ENCODE measurements at places on chromosomes 12 and 14. TPM values are rescaled to one million over a fixed set of nuclear protein-coding genes. Genes with fewer than 3 reads are reported as not detected.

- DNase-seq = no peak
Measured at GRCh38 chr14:74350928-74351323, 2.7 kb downstream of the VRTN start.

DNA sequence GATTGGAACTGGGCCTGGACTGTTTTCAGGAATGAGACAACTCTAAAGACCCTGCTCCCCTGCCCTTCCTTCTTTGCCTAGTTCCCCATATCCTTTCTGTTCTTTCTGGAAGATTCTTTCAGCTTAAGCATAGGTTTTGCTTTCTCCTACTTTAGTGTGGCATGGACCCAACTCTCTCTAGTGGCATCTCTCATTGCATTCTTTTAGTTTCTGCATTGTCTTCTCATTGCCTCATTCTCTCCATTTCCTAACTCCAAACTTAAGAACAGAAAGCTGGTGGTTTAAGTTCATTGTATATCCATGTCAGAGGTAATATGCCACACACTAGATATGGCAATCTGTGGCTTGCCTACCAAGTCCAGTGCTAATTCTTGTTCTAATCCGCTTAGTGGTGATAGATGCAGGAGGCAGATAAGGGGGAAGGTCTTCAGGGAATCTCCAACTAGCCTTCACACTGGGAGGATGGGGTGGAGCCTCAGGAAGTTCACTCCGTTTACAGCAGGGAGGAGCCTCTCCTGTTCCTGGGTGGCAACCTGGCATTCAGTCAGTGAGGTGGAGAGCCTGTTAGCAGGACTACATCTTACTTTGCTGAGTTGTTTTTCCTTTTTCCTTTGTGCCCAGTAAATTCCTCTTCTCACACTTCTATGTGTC lies 165.1 kb upstream of the LMNTD1 start:
- no peak for DNase-seq

GRCh38 chr14:22484632-22485031 lies 104.4 kb downstream of the DAD1 start:
- DNase-seq = no peak

- no peak for DNase-seq
Measured at GRCh38 chr14:104794993-104795780, at the start of gene AKT1. Gene AKT1 (minus strand): TSS chr14:104795748. CDS start chr14:104792643, 3,105 bp downstream.

DNA sequence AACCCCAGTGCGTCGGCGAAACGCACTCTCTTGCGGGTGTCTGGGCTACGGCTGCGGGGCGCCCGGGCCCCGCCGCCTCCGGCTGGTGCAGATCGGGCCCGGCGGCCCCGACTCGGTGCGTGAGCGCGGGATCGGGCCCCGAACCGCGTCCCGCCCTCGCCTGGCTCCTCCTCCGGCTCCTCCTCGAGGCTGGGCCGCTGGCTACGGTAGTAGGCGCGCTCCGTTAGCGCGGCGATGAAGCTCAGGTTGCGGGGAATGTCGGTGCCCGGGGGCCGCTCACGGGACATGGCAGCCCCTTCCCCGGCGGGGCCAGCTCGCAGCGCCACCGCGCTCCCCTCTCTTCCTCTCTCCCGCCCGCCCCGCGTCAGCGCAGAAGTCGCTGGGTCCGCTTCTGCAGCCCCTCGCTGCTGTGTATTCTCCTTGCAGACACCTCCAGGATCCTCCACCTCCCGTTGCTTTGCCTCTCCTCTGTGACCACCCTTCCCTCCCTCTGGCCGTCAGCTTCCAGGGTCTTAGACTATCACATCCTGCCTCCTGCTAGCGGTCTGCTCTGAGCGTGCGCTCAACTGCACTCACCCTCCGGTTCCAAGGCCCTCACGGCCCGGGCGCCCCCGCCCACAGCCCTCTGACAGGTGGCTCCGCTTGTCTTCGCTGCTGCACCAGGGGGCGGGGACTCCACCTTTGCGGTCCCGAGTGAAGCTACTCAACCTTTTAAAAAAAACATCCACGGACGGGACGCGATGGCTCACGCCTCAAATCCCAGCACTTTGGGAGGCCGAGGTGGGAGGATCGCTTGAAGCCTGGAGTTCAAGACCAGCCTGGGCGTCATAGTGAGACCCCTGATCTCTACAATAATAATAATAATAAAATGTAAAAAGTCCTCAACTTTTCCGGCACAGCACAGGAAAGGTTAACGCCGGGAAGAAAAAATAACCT lies at the start of gene PPP1R3E:
Gene PPP1R3E, minus strand, starts transcription at position 570 of the 936 bp plus-strand sequence. Its CDS starts 283 bp downstream, at position 287.
- no peak for DNase-seq

GRCh38 chr12:25970082-25970481 lies 11.6 kb downstream of the RASSF8 start:
- DNase-seq = no peak

GRCh38 chr12:26276709-26277108 lies 81.3 kb downstream of the SSPN start:
- no peak for DNase-seq

GRCh38 chr12:40734276-40734675 lies 42.0 kb downstream of the CNTN1 start:
- DNase-seq = no peak

DNA sequence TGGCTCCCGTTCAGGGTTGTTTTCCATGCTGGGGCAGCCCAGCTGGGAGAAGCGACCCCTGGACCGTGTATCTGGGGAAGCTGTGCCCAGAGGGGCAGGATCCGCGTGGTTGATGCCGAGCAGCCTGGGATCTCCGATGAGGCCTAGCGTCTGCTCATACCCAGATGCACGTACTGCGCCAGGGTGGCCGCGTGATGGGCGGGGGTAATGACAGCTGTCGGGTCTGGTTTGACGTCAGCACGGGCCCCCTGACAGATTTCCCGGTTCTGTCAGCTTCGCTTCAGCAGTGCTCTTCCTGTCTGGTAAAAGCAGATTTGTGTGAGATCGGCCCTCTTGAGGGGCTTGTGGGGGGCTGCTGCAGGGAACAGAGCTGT lies 147.3 kb downstream of the TSPAN9 start:
- no peak for DNase-seq

The LALBA gene
- not detected for polyA plus RNA-seq

The SIX4 gene
- polyA plus RNA-seq = 21.9 TPM

The MUCL1 gene
- polyA plus RNA-seq = not detected

The NGDN gene
- polyA plus RNA-seq = 35.1 TPM

The RNASE7 gene
- polyA plus RNA-seq = 0.09 TPM

The LUM gene
- 507 TPM for polyA plus RNA-seq

Data from forelimb muscle (tissue), 1 donor.